ENCODE measurements at places on chromosomes 1 and 21.

DNA sequence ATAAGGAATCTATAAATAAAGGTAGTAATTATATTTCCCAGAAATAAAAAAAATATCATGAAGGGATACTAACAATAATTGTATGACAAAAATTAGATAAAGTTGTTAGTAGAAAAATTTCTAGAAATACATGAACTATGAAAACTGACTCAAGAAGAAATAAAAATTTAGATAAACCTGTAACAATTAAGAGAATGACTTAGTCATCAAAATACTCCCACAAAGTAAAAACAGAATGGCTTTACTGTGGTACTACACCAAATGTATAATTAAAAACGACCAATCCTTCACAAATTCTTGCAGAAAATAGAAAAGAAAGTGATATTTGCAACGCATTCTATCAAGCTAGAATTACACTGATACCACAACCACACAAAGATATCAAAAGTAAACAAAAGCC lies 176.2 kb upstream of the ETV3 start:
- no peak for DNase-seq

- no peak for DNase-seq
These were observed 127.0 kb downstream of the GREM2 start for GRCh38 chr1:240484804-240485443.

DNA sequence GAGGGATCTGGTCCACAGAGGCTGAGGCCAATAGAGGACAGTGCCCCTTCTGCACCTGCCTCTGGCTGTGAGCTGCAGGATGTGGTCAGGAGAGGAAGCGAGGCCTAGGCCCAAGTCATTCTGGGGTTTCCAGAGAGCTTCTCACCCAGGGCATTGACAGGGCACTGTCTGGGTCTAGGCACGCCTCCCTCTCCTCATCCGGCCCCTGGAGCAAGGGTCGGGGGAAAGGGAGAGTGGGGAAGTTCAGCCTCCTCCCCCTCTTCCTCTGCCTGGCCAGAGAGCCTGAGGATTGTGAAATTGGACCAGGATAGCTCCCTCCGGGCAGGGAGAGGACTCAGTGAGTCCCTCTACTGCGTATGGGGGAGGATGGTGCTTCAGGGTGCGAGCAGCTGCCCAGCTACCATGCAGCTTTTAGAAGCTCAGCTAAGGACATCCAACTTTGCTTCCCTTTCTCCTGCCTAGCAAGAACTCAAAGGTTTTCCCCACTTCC lies 6.3 kb upstream of the INAVA start:
- no peak for DNase-seq

DNA sequence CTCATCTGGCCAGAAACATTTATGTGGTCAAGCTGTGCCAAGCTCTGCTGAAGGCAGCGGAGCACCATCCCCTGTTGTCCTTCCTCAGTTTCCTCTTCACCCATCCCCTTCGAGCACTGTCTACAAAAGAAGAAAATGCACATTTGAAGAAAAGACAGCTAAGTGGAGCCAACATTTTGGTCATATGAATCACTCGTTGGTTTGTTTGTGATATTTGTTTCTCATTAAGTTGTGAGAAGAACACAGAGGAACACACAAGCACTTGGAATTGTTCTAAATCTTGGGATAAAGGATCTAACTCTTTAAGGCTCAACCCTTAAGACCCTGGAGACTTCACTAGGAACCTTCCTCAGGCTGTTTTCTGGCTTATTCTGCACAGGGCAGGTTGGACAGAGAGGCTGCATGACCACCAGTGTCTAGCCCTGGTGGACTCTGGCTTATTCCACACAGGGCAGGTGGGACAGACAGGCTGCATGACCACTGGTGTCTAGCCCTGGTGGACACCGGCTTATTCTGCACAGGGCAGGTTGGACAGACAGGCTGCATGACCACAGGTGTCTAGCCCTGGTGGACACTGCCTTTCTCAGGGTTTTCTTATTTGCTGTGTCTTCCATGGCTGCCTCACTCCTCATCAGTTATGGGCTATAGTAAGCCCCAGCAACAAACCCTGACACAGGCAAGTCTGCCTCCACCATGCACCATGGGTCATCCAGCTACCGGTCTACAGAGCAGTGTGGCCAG lies 35.3 kb upstream of the COL6A2 start:
- no peak for DNase-seq

DNA sequence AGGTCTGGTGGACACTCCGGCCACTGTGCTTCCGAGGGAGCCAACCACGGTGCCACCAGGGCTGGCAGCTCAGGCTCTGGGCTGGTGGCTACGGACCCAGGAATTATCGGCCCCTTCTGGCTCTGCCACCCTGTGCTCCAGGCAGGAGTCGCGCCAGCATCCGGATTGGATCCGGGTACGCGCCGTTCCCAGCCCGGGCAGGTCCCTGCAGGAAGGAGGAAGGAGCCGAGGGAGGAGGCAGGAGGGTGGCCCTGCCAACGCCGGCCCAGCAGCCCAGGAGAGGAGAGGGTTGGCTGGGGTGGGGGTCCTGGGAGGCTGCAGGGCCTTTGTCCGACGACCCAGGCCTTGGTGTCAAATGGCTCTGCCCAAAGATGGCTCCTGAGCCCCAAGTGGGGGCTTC lies 160.5 kb downstream of the CASZ1 start:
- no peak for DNase-seq

DNA sequence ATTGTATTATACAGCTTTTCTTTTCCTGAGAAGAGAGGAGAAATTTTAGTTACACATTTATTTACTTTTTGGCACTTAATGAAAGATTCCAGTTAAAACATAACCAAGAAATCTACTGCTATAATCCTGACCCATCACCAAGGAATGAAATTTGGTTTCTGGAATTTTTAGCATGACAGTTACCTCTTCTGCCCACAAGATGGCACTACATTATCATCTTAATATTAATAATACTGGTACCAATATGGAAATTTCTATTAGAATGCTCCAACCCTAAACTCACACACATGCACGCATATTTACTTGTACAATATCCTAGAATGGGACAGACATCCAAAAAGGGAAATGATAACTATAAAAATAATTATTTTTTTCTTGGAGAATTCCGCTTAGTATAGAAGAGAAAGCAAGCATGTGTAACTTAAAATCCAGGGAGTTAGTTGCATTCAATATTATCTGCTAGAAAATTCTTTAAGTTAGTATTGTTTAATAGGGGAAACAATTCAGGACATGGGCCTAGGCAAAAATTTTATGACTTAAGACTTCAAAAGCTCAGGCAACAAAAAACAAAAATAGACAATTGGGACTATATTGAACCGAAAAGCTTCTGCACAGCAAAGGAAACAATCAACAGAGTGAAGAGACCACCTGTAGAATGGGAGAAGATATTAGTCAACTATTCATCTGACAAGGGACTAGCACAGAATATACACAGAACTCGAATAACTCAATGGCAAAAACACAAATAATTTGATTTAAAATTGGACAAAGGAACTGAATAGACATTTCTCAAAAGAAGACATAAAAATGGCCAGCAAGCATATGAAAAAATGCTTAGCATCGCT lies 37.4 kb downstream of the MAP3K21 start:
- DNase-seq: peak; percentile 58

DNA sequence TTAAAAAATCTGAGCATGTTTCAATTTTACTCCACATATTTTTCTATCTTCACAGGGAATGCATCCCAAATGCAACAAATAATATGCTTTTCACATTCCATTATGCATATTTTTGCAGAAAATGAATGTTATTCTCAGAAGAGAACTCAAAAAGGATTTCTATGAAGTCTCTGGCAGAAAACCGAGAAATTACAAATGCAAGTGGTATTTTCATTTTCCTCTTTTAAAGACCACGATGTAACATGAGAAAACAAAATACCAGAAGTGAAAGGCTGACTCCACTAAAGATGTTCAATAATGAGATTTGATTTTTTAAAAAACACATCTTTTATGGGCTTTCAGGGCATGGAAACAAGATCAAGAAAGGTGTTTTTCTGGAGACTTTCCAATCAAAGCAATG lies 5.0 kb upstream of the PDC start:
- no peak for DNase-seq

- peak; percentile 90 for DNase-seq
These were observed 361 bp downstream of the DDAH1 start for GRCh38 chr1:85464497-85465098.

DNA sequence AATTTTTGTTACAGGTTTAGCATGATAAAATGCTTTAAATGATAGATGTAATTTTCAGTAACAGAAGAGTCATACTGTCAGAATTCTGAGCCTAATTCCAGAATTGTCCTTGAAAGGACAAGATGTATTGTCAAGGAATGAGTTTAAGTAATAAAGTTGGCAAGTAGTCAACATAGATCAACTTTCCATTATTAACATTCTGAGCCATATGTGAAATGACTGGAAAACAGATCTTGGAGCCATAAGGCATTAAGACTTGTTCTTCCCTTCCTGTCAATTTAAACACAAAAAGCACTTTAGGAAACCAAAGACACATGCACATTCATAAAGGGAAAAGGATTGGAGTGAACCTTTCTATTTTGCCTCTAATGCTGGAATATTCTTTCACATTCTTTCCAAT lies 107.0 kb downstream of the ODF2L start:
- no peak for DNase-seq

- no peak for DNase-seq
These were observed 8.7 kb upstream of the TTF2 start for GRCh38 chr1:117051224-117052064.

DNA sequence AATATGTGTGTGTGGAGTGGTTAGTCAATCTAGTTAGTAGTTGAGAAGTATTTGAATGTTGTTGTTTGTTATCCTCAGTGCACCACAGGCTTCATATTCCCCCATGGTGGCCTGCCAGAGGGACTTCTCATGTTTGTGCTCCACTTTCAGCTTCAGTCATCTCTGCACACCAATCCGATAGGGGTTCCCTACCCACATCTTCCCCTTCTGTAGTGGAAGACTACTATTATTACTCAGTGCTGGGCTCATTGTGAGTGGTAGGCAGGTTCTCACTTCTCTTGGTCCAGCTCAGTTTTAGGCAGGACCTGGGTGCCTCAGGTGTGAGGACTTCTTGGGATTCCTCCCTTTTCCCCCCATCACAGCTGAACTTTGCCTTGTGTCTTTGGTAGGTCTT lies 14.2 kb downstream of the MT1HL1 start:
- no peak for DNase-seq

DNA sequence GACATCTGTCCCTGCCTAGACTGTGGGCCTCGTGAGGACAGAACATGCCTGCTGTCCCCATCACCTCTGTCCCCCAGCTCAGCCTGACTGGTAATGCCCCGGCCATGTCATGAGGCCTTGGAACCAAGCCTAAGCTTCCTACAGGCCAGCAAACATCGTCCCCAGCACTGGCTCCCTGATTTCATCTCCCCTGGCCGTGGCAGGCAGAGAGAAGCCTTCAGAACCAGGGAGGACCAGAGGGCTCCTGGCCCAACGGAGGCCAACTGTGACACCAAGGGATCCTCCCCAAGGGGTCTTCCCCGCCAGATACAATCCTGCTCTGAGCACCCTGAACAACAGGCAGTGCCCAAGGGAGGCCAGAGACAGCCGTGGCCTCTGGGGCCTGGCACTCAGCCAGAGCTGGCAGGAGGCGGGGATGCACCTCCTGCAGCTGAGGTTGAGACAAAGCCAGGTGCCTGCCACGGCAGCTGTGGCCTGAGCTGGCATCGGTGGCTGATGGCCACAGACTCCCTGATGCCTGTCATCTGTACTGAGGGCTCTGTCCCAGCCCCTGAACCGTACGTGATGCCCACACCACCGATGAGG lies 9.9 kb upstream of the NPHP4 start:
- DNase-seq: peak; percentile 34

- DNase-seq: no peak
These were observed 624 bp downstream of the KIFAP3 start for GRCh38 chr1:170073893-170074249.

DNA sequence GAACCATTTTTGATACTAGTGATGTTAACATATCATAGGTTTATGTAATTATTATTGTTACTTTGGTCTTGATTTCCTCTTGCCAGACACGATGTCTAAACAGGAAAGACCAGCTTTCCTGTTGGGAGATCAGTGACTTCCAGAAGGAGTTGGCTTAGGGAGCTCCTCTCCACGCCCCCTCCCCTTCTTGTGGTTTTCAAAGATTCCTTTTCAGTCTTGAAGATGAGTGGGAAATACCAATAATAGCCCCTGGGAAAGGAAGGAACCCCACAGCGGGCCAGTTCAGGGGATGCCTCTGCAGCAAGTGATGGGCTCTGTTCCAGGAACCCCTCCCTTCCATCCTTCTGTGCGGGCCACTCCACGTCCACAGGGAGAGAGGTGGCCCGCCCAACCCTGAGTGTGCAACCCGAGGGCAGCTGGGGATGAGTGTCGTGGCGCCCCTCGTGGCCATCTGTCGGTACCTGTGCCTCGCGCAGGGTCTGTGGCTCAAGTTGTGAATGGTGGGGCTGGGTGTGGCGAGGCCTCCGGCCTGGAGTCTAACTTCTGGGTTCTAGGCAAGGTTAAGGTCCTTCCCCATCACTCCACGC lies 65.7 kb downstream of the TLR5 start:
- DNase-seq: no peak

DNA sequence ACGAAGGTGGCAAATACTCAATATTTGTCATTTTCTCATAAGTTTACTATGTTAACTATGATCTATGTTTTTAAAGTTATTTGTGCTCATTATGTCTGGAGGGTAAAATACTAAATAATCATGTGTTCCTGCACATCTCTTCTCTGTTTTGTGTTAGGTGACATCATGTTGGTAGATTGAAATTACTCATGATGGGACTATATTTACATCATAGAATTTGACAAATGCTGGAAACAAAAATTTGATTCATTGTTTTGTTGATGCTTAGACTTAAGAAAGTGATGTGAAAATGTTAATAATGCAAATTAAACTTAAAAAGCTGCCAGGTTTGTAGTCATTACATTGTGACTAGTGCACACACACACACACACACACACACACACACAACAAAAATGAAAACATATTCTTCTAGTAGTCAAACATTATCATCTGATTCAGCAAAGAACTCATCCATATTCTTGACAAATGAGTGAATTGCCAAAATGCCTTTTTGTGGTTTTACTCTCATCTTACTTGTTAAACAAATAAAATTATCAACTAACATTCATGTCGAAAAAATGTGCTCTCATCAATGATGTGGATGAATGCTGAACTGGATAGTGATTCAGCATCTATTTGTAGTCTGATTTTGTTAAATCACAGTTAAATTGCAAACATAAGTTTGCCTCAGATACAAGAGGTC lies 870.7 kb downstream of the BRINP3 start:
- DNase-seq: peak; percentile 60

DNA sequence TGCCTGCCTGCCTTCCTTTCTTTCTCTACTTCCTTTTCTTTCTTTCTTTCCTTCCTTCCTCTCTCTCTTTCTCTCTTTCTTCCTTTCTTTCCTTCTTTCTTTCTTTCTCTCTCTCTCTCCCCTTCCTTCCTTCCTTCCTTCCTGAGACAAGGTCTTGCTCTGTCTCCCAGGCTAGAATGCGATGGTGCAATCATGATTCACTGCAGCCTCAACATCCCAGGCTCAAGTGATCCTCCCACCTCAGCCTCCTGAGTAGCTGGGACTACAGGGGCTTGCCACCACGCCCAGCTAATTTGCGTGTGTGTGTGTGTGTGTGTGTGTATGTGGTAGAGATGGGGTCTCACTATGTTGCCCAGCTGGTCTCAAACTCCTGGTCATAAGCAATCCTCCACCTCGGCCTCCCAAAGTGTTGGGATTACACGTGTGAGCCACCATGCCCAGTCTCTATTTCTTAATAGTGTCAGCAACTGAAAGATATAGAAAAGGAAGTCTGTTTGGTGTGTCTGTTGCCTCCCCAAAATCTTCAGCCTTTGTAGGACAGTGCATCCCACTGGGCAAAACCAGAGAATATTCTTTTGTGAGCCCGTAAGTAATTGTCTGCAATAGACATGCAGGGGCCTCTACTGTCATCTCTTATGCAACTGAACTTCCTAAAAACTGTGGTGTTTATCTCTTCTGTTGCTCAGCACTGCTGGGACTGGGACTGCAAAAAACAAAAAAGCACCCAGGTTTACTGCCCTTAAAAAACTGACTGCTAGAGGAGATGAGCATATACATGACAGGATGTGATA lies 20.9 kb upstream of the RAB4A start:
- DNase-seq: no peak

Measured in astrocyte of the hippocampus (primary cell).